ENCODE measurements at places on chromosomes 2 and 18.

DNA sequence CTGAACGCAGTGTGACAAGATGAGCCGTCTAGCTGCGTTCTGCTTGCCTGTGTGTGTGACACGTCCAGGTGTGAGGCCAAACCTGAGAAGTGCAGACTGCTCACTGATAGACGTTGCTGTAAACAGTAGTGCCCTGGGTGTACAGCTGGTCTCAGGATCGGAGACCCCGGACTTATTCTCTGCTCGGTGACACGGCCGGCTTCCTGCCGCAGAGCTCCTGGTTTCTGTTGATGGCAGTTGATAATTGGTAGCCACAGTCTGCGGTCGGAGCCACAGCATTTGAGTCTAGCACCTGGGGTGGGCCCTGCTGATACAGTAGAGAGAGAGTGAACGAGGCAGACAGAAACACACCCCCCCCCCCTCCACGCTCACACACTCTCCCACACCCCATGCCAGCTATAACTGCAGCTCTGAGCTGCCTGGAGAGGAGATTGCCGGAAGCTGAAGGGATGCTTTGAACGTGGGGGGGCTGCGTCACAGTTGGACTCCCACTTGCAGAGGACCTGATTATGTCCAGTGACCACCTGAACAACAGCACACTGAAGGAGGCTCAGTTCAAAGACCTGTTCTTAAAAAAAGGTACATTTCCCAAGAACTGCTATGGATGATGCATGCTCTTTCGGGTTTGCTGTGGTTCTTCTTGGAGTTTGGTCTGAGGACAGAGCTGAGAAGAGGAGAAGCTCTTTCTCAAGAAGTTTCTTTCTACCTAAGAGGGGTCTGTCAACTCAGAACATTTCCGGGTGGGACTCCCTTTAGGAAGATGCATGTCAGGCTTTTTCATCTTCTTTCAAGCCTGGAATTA lies 114.0 kb downstream of the FAM210A start:
- DNase-seq: no peak

DNA sequence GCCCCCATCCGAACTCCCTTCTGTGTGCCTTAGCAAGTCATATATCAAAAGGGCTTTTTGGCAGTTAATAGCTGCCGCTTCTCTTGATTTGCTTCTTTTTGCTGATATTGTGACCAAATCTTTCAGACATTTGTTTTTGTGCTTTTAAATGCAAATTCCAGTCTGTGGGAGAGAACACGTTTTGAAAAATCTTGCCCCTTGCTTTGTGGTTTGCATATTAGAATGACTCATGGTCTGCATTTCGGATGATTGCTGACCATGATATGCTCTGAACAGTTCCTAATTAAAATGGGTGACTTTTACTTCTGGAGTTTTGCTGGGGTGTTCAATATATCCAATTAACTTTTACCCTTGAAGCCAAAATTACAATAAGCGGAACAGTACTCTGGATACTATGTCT lies 58.2 kb upstream of the ST6GAL2 start:
- DNase-seq: no peak

DNA sequence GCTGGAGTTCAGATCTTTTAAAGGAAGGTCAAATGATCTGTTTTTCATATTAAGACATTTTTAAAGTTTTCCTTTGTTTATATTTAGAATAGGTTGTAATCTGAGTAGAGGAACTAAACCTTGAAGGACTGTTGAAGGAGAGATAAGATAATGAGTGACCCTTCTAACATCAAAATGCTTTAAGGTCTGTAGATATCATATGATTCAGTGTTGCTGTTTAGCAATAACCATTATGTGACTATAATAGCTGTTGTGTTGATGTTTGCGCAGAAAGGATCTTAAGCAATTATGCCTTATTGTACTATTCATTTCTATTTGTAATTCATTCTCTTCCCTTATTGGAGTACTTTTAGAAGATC lies 60.0 kb downstream of the SLC16A14 start:
- DNase-seq: no peak

DNA sequence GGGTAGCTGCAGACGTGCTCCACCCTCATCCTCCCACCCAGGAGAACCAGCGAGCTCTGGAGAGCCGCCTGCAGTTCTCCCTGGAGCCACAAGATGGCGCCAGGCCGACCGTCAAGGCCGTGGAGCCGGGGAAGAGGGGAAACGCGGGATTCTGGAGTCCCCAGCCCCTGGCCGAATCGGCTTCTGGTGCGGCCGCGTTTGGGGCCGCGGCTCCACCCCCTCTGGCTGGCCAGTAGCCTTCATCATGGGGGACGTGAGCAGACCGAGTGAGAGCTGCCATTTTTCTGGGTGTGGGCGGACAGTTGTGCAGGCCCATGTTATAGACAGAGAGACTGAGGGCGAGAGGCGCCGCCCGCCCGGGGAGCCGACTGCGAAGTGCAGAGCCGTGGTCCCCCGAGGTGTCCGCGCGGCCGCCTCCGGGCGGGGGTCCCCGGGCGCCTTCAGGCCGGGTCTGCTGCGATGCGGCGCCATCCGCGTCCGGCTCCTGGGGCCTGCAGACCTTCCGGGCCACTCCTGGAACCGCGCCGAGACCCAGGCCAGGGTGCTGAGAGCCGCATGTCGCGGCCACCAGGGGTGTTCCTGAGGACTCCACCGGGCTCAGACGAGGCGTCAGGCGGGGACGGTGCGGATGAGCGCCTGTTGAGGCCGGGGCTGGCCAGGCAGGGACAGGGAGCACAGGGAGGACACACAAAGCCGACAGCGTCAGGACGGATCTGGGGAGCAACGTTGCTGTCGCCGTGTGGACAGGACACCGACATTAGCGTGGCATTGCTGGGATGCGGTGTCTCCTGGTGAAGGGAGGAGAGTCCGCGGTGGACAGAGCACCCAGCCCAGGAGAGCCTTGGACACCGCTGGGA lies 418.2 kb upstream of the HS6ST1 start:
- peak; percentile 40 for DNase-seq

- DNase-seq: peak; percentile 45
Measured at GRCh38 chr2:64831134-64831976, 157.8 kb upstream of the SLC1A4 start.

DNA sequence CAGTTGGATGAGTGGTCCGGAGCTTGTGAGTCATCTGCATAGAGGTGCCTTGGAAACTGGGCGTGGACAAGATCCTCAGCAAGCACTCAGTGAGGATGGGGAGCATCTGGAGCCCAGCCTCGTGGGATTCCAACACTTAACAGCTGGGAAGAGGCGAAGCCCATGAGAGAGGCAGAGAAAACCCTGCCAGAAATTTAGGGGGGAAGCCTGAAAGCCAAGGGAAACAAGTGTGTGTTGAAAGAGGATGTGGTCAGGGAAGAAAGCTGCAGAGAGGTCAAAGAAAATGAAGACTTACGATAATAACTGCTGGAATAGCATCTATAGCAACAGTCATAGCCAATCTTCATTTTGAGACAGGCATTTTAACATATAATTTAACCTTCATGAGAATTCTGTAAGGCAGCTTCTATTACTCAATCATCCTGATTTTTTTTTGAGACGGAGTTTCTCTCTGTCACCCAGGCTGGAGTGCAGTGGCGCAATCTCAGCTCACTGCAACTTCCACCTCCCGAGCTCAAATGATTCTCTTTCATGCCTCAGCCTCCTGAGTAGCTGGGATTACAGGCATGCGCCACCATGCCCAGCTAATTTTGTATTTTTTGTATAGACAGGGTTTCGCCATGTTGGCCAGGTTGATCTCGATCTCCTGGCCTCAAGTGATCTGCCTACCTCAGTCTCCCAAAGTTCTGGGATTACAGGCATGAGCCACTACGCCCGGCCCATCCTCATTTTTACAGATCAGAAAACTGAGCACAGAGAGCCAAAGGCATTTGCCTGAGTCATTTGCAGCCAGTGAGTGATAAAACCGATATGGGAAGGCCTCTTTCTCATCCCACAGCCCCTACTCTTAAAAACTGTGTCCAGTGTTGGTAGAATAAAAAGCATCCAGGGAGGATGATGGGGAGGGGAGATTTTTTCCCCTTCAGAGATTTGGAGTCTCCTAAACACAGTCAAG lies 214.4 kb upstream of the EPAS1 start:
- no peak for DNase-seq

DNA sequence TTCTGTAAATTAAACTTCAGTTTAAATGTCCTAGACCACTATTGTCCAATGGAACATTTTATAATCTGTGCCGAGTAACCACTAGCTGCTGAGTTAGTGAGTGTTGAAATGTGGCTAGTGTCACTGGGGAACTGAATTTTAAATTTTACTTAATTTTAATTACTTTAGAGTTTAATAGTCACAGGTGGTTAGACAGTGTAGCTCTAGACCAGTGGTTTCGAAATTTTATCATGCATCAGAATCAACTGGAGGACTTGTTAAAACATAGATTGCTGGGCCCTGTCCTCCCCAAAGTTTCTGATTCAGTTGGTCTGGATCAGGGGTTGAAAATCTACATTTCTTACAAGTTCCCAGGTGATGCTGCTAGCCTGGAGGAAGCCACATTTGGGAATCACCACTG lies 110.4 kb downstream of the FMNL2 start:
- no peak for DNase-seq

- DNase-seq: no peak
Measured at GRCh38 chr2:9108210-9108967, 98.2 kb upstream of the ASAP2 start.

All from NCI-H1694 treated with DMSO at 0.1 percent for 48 hours (cell line).